ENCODE measurements at places on chromosomes 16 and 17. TPM values are rescaled to one million over a fixed set of nuclear protein-coding genes. Genes with fewer than 3 reads are reported as not detected.

Gene SEPTIN12
- total RNA-seq = not detected

Gene KRT27
- not detected for total RNA-seq

Gene GDPD3
- 4.4 TPM for total RNA-seq

Gene RAB11FIP4
- 18.3 TPM for total RNA-seq

Gene CEMP1
- 0.12 TPM for total RNA-seq

Gene IRF8
- total RNA-seq = not detected

Gene CUEDC1
- total RNA-seq = 9.4 TPM

Gene CCL5
- total RNA-seq = not detected

Gene TRPV3
- 1.8 TPM for total RNA-seq
